ENCODE measurements at places on chromosomes 11 and 22. TPM values are rescaled to one million over a fixed set of nuclear protein-coding genes. Genes with fewer than 3 reads are reported as not detected.

Gene C11orf52
- total RNA-seq: 10.4 TPM

- DNase-seq: no peak
Observed at GRCh38 chr11:34256626-34257025, 101.2 kb downstream of the ABTB2 start.

Gene OR10D3
- not detected for total RNA-seq

- DNase-seq: peak; percentile 81
Observed at GRCh38 chr11:67071420-67072284, 15.0 kb downstream of the RHOD start.

DNA sequence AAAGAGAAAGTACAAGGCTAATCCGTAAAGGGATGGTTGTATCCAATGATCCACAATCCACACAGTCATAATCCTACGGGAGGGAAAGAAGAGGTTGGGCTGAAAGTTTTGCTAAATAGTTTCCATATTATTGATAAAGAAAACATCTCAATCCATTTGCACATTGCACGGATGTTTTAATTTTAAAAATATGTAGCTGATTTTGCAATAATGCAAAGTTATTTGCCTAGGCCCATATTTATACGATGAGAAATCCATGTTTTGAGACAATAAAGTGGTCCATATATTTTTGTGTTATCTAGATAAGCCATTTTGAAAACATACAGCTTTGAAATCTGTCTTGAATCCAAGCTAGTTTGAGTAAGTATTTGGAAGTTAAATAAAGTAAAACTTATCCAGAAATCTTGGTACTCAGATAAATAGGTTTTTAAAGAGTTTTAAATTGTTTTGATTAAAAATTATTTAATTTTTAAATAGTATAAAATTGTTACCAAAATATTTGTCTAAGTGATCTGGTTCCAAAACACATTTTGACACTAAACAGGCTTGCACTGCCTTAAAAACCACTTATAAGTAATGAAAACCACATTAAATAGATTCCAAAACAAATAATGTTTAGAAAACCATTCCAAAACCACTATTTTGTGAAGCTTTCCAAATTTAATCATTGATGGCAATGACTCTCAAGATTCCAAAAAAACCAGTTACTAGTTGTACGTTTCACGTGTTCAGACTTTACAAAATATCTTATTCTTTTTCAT lies 38.2 kb upstream of the PAMR1 start:
- no peak for DNase-seq

Gene UBQLN3
- total RNA-seq: not detected

DNA sequence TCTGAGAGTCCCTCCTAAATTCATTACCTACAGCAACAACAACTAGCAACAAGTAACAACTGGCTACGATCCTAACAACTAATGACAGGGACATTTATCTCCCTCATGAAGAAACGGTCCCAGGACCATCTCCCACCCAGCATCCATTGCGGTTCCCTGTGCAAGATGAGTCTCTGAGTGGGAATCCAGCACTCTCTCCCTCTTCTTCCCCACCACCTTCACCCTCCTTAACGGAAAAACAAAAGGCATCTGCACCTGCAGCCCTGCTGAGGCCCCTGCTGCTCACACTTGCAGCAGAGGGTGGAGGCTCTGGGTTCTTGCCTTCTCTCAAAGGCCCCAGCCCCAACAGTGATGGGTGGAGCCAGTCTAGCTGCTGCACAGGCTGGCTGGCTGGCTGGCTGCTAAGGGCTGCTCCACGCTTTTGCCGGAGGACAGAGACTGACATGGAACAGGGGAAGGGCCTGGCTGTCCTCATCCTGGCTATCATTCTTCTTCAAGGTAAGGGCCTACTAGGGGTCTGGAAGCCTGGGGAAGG lies at the start of gene CD3G:
CD3G (plus strand) TSS at position 364 of the 535 bp plus-strand sequence; CDS start at position 444, 80 bp downstream.
- no peak for DNase-seq

Gene HTR3A
- total RNA-seq: 0.18 TPM

Gene SGSM1
- total RNA-seq: 0.31 TPM

All from right lobe of liver (tissue), 6 donors.